Type B pancreatic cell (in vitro differentiated cells): ENCODE measurements at places on chromosomes 6 and 20.
A peak's percentile ranks its signal among the peaks of the same experiment; 100 is the strongest.

DNA sequence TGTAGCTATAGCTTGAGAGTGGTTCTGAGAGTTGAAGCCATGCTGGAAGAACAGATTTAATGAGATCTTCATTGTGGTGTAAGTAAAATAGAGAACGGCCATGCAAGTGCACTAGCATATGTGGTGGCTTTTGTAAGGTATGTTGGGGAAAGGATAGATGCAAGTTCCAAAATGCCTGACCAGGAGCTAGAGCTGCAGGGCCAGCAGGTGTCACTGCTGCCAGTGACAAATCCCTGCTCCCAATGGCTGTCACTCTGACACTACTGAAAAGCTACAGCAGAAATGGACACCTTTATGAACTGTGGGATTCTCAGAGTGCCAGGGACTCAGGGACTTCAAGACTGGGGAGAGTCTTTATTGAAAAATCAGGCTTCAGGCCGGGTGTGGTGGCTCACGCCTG is 23.1 kb upstream of the VIP start:
- DNase-seq, result no peak

DNA sequence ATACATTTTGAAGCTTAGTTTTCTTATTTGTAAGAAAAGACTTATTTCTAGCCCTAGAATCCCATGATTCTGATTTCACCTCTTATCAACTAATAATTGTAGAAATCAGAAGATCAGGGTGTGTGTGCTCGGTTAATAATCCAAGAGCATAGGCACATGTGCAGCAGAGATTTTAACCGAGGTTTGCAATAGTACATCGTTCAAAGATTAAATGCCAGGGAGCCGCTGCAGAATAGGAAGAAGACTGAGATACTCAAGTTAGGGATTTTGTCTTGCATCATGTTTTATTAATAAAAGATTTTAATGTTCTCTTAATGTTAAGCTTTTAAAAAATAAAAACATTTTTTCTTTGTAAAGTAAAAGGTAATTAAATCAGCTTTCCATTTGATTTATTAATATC is 6.9 kb downstream of the STX16 start:
- DNase-seq, result no peak

DNA sequence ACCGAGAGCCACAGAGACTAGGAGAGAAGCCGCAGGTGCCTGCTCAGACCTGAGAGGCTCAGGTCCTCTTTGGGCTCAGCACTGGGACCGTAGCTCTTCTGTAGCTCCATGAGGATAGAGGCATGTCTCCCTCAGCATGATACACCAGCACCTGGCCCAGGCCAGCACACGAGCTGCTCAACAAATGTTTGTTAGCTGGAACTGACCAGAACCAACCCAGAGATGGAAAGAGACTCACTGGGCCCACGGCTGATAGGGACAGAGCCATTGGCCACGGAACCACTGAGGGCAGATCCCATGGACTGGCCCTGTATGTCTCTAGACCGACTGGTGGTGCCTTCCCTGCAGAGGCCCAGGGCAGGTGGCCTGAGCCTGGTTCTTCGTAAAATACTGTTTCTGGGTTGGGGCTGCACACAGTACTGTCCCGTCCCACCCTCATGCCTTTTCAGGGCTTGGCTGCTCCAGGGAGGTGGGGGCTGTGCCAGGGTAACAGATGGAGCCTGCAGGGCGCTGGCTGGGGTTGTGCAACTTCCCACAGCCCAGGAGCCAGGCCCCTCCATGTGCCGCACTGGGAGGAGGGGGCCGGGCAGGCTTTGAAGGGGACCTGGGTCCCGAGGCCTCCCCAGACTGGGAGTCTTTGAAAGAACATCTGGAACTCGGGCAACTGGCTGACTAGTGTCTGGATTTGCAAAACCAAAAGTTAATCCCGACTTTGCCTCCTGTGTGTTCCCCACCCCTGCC is 5.2 kb downstream of the C20orf204 start:
- no peak for DNase-seq

- DNase-seq, result no peak
These were observed 36.0 kb upstream of the SMIM29 start for GRCh38 chr6:34284563-34285447.

- DNase-seq, result no peak
These were observed 26.1 kb downstream of the PXDC1 start for GRCh38 chr6:3725145-3726047.

GRCh38 chr20:5722927-5723326 is 27.3 kb upstream of the SHLD1 start:
- DNase-seq, result no peak

DNA sequence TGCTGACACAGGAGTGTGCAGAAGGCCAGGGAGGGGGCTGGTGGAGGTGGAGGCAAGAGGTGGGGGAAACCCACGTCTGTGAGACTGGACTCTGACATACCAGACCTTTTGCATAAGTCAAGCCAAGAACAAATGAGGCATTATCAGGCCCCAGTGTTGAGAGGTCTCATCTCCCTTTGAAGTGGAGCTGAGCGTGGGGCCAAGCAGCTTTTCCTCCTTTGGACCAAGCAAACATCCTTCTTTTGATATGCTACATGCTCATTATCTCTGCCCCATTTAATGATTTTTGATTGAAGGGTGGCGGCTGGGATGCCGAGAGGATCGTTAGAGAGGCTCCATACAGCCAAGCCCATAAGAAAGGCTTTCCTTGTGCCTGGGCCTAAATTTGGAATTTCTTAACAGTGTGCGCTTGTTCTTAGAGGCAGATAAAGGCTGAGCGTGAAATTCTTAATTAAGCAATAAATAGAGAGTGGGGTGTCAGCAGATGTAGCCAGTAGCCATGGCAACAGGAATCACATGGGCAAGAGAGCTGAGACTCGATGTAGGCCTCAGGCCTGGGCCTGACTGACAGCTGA is 244.5 kb downstream of the PKHD1 start:
- no peak for DNase-seq

DNA sequence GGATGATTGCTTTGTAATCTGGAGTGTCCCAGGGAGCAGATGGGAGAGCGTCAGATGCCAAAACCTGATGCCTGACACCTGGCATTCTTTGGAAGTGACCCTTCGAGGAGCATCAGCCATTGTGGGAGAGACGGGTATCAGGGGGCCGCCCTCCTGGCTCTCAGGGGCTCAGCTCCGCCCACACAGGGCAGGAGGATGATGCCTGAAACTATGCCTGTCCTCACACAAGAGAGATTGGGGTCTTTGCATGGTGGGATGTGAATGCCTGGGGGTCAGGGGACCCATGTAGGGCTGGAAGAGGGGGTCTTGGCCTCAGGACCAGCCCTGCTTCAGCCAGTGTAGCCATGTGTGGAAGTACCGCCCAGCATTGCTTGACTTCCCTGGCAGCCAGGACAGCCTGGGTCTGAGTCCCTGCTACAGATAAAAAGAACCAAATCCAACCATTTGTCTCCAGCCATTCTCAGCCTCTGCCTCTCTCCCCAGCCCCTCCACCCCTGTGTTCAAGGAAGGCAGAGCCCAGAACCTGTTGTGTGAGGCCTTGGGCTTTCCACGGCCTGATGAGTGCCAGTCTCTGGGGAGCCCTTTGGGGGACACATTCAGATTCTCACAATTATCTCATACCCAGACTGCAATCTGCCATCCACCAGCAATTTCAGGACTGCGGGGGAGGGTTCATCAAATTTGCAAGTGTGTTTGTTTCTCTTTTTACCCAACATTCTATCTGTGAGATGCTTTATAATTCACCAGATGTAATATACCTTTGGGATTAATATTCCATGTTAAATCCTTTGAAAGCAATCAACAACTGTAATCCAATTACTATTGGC is 371.2 kb downstream of the PREX1 start:
- no peak for DNase-seq

DNA sequence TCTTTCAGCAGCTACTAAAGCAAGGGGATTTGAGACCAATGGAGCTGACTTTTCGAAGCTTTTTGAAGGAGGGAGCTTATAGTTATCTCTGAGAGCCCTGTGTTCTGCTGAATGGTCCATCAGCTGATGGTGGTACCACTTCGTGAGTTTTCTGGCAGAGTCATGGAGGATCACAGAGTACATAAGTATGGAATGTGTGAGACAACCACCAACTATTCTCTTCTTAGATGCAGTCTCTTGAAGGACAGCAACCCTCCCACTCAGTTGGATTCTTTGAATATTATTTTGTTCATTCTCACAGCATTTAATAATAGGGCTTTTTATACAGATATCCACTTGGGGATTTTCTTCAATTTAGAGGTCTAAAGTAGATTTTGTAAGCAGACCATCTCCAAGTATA is 75.3 kb downstream of the ELOVL2 start:
- no peak for DNase-seq

- peak; percentile 54 for DNase-seq
These were observed 555 bp downstream of the FAM120B start for GRCh38 chr6:170307080-170307545.

GRCh38 chr20:47020231-47020630 is 125.6 kb downstream of the EYA2 start:
- DNase-seq, result no peak

GRCh38 chr20:41411391-41411847 is 44.8 kb upstream of the EMILIN3 start:
- no peak for DNase-seq

DNA sequence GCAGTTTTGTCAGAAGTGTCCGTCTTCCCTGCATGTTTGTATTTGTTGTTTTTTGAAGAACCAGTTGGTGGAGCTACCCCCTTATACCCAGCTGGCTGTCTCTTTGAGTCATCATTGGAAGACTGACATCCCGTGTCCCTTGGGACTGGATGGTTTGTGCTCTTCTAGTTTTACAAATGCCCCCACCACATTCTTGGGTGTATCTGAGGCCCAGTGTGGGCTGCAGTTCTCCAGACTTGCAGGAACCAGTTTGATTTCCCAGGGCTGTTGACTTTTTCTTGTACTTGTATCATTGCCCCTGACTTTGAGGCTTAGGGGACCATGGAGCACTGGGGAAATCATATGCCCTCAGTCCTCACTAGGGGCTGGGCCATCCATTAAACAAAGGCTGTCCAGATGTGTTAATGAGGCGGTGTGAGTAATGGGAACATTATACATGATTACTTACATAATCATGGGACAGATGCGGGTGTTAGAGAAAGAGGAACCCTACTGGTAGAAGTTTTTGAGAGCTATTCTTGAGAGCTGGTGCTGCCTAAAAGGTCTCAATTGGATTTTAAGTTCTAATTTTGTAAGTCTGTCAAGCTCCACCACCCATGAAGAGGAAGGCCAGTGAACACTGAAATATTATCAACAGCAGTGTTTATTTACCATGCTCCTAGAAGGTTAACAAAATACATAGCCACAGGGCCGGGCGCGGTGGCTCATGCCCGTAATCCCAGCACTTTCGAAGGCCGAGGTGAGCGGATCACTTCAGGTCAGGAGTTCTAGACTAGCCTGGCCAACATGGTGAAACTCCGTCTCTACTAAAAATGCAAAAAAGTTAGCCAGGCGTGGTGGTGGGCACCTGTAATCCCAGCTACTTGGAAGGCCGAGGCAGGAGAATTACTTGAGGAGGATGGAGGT is 8.5 kb downstream of the JARID2 start:
- no peak for DNase-seq

GRCh38 chr20:44074252-44075151 is 112.5 kb downstream of the JPH2 start:
- peak; percentile 32 for DNase-seq

DNA sequence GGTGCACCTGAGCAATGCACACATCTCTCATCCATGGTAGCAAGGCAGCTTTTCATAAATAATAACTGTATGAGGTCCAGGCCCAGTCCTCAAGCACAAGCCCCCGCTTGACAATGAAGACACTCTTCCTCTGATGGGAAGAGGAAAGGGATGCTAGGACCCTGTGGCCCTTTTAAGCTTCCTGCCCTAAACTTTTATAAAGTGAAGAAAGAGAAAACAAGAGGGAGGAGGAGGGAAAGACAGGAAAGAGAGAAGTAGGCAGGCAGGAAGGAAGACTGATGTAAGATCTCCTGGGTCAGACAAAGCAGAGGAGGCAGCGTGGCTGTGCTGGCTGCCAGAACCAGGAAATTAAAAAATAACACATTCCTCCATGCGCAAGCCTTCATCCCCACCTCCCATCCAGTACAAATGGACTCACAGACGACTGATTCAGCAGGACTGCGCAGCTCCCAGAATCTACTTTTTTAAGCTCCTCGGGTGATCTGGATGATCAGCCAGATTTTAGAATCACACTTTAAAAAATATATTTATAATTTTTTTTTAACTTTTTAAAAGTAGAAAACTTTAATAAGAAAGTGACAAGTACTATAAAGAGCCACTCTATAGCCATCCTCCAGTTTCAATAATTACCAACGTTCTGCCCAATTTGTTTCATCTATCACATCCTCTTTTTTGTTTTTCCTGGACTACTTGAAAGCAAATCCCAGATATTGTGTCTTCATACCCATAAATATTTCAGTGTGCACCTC is 16.5 kb downstream of the TNFAIP3 start:
- no peak for DNase-seq

DNA sequence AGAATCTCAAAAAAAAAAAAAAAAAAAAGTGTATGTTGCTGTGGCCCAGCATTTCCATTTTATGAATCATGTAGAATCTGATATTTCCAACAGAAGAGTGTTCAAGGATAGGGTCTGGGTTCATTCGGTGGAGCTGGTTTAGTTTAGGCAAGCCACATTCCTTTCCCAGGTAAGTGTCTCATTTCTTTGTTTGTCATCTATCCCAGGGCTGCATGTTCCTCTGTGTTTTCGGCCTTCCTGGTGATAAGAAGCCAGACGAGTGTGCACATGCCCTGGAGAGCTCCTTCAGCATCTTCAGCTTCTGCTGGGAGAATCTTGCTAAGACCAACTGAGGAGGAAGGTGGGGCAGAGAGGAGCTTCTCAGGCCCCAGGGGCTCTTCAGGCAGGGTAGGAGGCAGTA is 38.2 kb downstream of the NFYA start:
- DNase-seq, result no peak

GRCh38 chr6:164756723-164757122 is 552.7 kb downstream of the C6orf118 start:
- no peak for DNase-seq

GRCh38 chr6:36546308-36546919 is 865 bp downstream of the STK38 start:
- DNase-seq, result no peak

DNA sequence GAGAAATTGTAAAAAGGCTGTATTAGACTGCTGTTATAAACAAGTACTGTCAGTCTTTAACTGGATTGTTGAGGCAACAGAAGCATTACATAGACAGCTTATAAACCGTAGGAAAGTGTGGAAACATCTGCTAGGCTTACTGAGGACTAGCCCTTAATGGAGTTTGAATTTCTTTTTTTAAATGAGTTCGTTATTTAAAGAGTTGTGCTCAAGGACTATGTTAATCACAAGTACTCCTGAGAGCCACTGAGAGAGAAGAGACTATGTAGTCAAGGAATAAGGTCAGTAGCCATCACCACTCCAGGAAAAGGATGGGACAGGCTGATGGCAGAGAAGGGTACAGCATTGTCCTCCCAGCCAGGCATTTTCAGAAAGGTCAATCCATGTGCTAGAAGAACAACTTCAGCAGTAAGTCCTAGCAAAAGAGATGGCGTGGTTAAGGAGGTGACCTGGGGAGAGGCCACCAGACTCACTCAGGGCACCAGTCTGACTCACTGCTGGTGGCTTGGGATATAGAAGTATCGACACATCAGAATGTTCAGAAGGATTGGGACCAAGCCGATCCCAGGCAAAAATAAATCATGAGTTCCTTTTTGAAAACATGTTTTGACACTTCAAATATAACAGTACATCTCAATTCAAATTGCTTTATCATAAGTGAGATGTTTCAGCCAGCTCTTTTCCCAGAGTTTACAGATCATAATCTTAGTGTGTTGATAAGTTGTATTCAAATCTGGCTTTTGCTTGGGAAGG is 6.4 kb downstream of the RPS12 start:
- no peak for DNase-seq

GRCh38 chr20:53941680-53942471 is 128.5 kb downstream of the BCAS1 start:
- no peak for DNase-seq

- DNase-seq, result no peak
These were observed 301.1 kb upstream of the RNF217 start for GRCh38 chr6:124661097-124661661.

- no peak for DNase-seq
These were observed at the start of gene GHRH for GRCh38 chr20:37261714-37262113. TSS of gene GHRH (minus strand) at chr20:37261814. CDS start at chr20:37256889, 4,925 bp downstream.
